ENCODE measurements at places on chromosomes 11 and 22.
A peak's percentile ranks its signal among the peaks of the same experiment; 100 is the strongest.

- no peak for DNase-seq
Measured at GRCh38 chr11:2511421-2512369, 66.9 kb downstream of the KCNQ1 start.

DNA sequence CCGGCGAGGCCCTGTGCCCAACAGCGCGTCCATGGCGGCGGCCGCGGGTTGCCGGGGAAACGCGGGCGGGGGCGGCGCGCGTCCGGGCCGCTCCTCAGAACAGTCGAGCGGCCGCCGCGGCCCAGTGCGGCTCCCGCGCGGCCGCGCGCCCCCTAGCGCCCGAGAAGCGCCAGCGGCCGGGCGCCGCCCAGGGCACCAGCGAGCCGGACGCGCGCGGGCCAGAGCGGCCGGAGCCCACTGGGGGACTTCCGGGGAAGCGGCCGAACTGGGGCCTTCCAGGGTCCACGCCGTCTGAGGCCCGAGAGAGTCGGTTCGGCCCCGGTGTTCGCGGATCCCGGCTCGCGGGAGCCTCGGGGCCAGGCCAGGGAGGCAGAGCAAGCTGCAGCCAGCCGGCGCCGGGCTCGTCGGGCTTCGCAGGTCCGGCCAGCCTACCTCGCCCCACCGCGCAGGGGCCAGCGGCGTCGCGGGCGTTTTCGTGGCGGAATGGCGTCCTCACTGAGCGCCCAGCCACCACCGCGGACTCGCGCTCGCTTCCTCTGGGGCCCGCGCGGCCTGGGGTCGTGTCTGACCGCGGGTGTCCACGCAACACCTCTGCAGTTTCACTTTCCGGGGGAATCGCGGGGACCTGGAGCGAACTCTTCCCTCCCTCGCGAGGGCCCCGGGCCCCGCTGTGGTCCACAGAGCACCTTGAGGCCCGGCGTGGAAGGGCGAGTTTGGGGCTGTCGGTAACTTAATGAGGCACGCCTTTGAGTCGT, at the start of gene DENND6B:
TSS of gene DENND6B (minus strand) at position 57 of the 755 bp plus-strand sequence. CDS start at position 33, 24 bp downstream.
- peak; percentile 74 for DNase-seq

- DNase-seq, result no peak
Measured at GRCh38 chr11:67050139-67050538, 6.5 kb upstream of the RHOD start.

- no peak for DNase-seq
Measured at GRCh38 chr11:97961431-97961830, 1059.3 kb upstream of the CNTN5 start.

DNA sequence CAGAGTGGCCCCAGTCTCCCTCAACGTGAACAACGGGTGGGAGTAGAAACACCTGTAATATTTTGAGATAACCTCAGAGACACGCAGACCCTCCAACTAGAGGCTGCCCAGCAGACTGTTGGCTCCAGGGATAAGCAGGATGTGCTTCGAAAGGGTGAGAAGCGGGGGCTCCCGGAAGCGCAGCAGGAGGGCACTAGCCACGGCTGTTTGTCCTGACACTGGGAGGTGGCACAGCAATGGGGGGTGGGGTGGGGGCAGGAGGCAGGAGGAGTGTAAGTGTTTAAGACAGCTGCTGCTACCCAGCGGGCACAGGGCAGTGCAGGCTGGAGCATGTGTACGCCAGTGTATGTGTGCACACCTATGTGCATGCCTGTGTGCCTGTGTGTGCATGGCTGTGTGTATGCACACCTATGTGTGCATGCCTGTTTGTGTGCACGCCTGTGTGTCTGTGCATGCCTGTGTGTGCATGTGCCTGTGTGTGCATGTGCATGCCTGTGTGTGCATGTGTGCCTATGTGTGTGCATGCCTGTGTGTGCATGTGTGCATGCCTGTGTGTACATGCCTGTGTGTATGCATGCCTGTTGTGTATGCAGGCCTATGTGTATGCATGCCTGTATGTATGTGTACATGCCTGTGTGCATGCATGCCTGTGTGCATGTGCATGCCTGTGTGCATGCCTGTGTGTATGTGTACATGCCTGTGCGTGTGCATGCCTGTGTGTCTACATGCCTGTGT, 154.7 kb downstream of the SHANK2 start:
- no peak for DNase-seq

- DNase-seq, result peak; percentile 70
Measured at GRCh38 chr22:41857155-41857859, 24.4 kb downstream of the SREBF2 start.

- no peak for DNase-seq
Measured at GRCh38 chr11:72951888-72952287, 137.7 kb downstream of the ATG16L2 start.

DNA sequence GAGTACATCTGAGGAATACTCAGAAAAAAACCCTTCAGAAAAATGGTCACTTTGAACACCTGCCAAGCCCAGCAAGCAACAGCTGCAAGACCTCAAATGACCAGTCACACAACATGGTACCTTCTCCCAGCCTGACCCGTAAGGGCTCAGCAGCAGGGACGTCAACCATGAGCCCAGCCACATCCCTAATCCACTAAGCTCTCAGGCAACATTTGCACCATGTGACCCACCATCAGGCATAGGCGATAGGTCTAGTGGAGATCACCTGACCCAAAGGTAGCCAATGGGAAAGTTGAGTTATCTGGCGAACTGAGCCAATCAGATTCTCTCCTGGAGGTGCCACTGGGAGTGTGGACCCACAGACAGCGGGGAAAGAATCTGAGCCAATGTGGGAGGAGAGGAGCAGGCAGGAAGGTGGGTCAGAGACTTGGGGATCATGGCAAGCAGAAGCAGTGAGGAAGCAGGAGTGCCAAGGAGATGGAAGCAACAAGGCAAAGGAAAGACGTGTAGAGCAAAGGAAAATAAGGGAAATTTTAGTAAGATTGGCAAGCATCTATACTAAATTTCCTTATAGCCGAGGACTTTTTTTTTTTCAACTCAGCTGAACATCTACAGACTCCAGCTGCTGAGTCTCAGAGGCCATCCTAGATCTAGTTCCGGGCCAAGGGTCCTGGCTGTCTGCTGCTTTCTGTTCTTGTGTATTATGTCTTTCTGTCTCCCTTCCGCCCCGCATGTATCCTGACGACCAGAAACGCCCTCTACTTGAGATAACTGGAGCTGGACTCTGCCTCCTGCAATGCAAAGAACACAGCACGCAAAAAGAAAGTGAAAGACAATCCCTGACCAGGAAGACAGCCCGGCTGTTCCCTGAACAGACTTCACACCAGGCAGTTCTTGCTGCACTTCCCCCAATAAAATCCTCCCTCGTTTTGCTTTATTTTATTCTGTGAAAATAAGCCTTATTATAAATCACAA, 11.0 kb upstream of the PLAAT2 start:
- no peak for DNase-seq

- DNase-seq, result no peak
Measured at GRCh38 chr11:11583801-11584529, 37.8 kb downstream of the GALNT18 start.

DNA sequence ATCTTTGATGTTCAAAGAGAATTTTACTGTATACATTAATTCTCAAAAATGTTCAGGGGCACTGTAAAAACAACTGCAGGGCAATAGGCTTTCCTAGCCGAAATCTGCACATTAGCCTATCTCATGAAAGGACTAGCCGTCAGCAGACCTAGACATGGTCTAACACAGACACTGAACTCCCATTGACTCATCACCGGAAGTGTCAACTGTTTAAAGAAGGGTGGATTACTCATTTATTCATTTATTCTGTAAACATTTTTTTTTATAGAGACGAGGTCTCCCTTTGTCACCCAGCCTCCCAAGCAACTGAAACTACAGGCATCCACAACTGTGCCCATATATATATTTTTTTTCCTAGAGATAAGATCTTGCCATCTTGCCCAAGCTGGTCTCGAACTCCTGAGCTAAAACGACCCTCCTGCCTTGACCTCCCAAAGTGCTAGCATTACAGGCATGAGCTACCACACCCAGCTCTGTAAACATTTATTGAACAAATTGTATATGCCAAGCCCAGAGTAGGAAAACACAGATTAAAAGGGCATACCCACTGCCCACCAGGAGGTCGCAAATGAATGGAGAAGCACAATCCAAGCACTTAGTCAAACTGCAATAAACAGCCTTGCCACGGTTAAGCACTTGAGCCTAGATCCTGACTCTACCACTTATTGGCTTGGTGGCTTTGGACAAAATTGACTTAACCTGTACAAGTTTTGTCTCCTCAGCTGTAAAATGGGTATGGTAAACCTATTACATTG, 26.6 kb downstream of the RAB30 start:
- DNase-seq, result peak; percentile 14
